ENCODE measurements at places on chromosomes 16 and 17.

DNA sequence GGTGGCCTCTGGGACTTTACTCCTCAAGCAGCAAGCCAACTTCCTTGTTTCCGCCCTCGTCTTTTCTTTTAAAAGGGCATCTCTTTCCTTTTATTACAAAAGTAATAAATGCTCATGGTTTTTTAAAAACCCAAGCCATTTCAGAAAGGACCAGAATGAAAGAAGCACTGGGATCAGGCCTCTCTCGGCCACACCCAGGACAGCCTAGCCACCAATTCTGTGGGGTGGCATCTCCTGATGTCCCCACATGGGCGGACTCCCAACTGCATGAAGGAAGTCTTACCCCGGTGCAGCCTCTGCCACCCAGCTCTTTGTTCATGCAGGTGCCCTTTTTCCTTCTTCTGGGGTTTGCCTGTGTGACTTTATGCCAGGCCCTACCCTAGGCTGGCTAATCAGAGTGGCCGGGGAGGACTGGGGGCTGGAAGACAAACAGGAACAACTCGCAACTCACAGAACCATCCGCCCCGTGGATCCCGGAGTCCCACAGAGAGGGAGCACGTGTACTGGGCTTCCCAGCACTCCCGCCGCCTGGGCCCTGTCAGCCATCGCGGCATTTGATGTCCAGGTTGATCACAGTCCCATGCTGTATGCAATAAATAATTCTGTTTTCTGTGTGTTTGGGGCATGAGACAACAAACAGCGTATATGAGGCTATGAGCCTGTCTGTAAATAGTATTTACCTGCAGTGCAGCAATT lies 2.6 kb upstream of the RASD1 start:
- no peaks in the 10 kb centered on the region for H3K4me1 ChIP-seq
- no peak overlapping the region for H3K27ac ChIP-seq
- peaks cover 4% of the 10 kb centered on the region for H3K27me3 ChIP-seq
- no peaks in the 10 kb centered on the region for H3K36me3 ChIP-seq
- no peak overlapping the region for H3K4me3 ChIP-seq

GRCh38 chr16:9438991-9439390 lies 347.5 kb downstream of the HAPSTR1 start:
- H3K4me1 ChIP-seq = no peaks in the 10 kb centered on the region
- H3K36me3 ChIP-seq = no peaks in the 10 kb centered on the region
- no peak for DNase-seq
- H3K27ac ChIP-seq = no peak overlapping the region

DNA sequence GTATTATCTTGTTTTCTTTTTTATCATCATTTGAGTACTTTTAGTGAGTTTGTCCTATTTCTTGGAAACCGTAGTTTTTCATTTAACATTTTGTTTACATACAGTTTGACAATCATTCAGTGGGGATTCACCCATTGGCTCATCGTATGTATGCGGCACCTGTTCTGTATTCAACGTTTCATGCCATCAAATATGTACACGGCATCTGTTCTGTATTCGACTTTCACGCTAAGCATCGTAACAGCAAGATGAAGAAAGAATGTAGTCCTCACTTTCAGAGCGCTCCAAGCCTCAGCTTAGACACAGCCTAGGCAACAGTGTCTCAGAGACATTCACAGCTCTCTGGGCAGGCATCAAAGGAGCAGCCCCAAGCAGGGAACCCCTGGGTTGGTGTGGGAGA lies 177.2 kb upstream of the CHMP6 start:
- no peaks in the 10 kb centered on the region for H3K27me3 ChIP-seq
- no peaks in the 10 kb centered on the region for H3K4me1 ChIP-seq
- no peak overlapping the region for H3K27ac ChIP-seq

DNA sequence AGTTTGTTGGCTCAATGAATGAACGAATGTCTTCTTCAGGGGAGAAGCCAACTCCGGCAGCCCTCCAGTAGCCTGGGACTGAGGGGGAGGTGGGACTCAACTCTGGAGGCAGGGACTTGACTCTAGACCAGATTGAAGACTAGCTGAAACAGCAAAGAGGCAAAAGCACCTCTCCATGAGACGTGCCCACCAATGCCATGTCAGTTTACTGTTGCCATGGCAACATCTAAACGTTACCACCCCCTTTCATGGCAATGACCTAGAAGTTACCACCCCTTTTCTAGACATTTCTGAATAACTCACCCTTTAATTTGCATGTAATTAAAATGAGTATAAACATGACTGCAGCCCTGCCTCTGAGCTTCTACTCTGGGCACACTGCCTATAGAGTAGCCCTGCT lies 91.8 kb downstream of the ASIC2 start:
- H3K36me3 ChIP-seq = no peaks in the 10 kb centered on the region
- DNase-seq = peak; percentile 2
- H3K27me3 ChIP-seq = peaks cover 26% of the 10 kb centered on the region
- H3K4me3 ChIP-seq = no peak overlapping the region
- H3K4me1 ChIP-seq = no peaks in the 10 kb centered on the region

GRCh38 chr17:143785-144281 lies 6.5 kb downstream of the SCGB1C2 start:
- no peak overlapping the region for H3K27ac ChIP-seq
- H3K27me3 ChIP-seq = no peaks in the 10 kb centered on the region
- no peak overlapping the region for H3K4me3 ChIP-seq
- no peaks in the 10 kb centered on the region for H3K36me3 ChIP-seq
- no peaks in the 10 kb centered on the region for H3K4me1 ChIP-seq

- no peaks in the 10 kb centered on the region for H3K4me1 ChIP-seq
- H3K4me3 ChIP-seq = no peak overlapping the region
- H3K36me3 ChIP-seq = no peaks in the 10 kb centered on the region
Measured at GRCh38 chr16:78669994-78670393, 570.5 kb downstream of the WWOX start.

GRCh38 chr17:78414178-78415162 lies 36.0 kb downstream of the PGS1 start:
- H3K27ac ChIP-seq = no peak overlapping the region
- DNase-seq = peak; percentile 44
- peaks cover 22% of the 10 kb centered on the region for H3K36me3 ChIP-seq
- no peak overlapping the region for H3K4me3 ChIP-seq

GRCh38 chr17:78185981-78186691 lies 716 bp downstream of the TK1 start:
- H3K27ac ChIP-seq = no peak overlapping the region
- peaks cover 46% of the 10 kb centered on the region for H3K36me3 ChIP-seq
- peak overlapping the region; percentile 33 for H3K4me3 ChIP-seq
- H3K27me3 ChIP-seq = no peaks in the 10 kb centered on the region
- DNase-seq = peak; percentile 65
- H3K4me1 ChIP-seq = peaks cover 16% of the 10 kb centered on the region

- no peaks in the 10 kb centered on the region for H3K27me3 ChIP-seq
- H3K36me3 ChIP-seq = peaks cover 2% of the 10 kb centered on the region
- peak overlapping the region; percentile 55 for H3K27ac ChIP-seq
- no peaks in the 10 kb centered on the region for H3K4me1 ChIP-seq
- peak overlapping the region; percentile 5 for H3K4me3 ChIP-seq
Measured at GRCh38 chr17:64599187-64599676, 62.9 kb downstream of the SMURF2 start.

DNA sequence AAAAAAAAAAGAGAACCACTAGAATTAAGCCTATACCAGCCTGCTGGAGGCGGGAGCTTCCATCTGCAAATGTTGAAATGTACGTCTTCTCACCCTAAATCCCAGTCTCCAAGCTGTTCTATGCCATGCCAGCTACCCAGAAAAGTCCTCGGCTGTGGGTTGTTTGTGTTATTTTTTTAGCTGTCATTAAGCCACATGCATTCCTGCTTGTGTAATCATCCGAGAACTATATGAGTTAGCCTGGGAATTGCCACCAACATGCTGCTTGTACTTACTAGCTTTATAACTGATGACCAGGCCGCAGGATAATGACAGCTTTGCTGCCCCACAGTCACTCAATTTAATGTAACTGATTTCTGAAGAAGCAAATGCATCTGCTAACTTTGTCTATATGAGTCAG lies 313.9 kb upstream of the SALL1 start:
- DNase-seq = no peak
- no peak overlapping the region for H3K4me3 ChIP-seq
- no peaks in the 10 kb centered on the region for H3K36me3 ChIP-seq
- H3K27me3 ChIP-seq = no peaks in the 10 kb centered on the region
- H3K27ac ChIP-seq = no peak overlapping the region

- H3K4me1 ChIP-seq = peaks cover 9% of the 10 kb centered on the region
- no peak overlapping the region for H3K4me3 ChIP-seq
- no peak overlapping the region for H3K27ac ChIP-seq
Measured at GRCh38 chr16:22356930-22357634, 17.3 kb downstream of the CDR2 start.

- DNase-seq = peak; percentile 2
- H3K4me1 ChIP-seq = no peaks in the 10 kb centered on the region
- H3K27me3 ChIP-seq = no peaks in the 10 kb centered on the region
- H3K27ac ChIP-seq = no peak overlapping the region
- H3K4me3 ChIP-seq = no peak overlapping the region
Measured at GRCh38 chr17:3474212-3474611, 1.6 kb upstream of the ASPA start.

GRCh38 chr16:62035115-62036092 lies 834 bp downstream of the CDH8 start:
- no peaks in the 10 kb centered on the region for H3K36me3 ChIP-seq
- no peaks in the 10 kb centered on the region for H3K4me1 ChIP-seq
- H3K27ac ChIP-seq = no peak overlapping the region
- H3K27me3 ChIP-seq = peaks cover 74% of the 10 kb centered on the region

All from common myeloid progenitor, CD34-positive (primary cell).